ENCODE measurements at places on chromosomes 16 and 17.

GRCh38 chr17:77304051-77304745 lies 163.4 kb downstream of the SEC14L1 start:
- DNase-seq: no peak

GRCh38 chr17:77892469-77893143 lies 65.9 kb upstream of the TNRC6C start:
- DNase-seq: no peak

- no peak for DNase-seq
These were observed 1.6 kb downstream of the XYLT1 start for GRCh38 chr16:17469011-17469740.

DNA sequence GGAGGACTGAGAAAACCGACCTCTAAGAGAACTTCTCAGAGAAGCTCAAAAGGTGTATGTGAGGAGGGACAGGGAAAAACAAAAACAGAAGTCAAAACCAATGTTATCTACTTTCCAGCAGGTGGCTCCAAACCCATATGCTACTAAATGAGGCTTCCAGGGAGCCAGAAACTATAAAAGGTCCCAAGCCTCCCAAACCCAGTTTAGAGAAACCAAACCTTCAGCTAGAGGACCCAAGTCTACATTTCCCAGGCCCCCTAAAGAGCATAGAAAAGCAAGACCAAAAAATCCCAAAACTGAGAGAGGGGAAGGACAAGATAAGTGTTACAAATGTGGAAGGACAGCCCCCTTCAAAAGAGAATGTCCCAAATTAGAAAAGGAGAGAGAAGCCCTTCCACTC lies 3.7 kb downstream of the HPR start:
- DNase-seq: peak; percentile 20

GRCh38 chr16:10967986-10968385 lies 23.6 kb downstream of the CLEC16A start:
- no peak for DNase-seq

DNA sequence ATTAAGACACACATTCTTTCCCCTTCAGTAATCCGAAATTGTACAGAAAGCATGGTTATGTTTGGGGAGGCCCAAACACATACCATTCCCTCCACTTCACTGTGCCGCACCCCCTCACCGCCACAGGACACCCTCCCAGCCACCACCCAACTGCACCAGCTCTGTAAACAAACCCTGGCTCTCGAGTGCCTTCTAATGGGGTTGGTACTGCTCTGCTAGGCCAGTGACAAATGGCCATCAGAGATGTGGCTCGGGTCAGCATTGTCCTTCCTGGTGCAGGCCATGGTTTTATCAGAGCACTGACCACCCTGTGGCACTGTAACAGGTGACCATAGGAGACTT lies 24.0 kb upstream of the SREBF1 start:
- DNase-seq: no peak

DNA sequence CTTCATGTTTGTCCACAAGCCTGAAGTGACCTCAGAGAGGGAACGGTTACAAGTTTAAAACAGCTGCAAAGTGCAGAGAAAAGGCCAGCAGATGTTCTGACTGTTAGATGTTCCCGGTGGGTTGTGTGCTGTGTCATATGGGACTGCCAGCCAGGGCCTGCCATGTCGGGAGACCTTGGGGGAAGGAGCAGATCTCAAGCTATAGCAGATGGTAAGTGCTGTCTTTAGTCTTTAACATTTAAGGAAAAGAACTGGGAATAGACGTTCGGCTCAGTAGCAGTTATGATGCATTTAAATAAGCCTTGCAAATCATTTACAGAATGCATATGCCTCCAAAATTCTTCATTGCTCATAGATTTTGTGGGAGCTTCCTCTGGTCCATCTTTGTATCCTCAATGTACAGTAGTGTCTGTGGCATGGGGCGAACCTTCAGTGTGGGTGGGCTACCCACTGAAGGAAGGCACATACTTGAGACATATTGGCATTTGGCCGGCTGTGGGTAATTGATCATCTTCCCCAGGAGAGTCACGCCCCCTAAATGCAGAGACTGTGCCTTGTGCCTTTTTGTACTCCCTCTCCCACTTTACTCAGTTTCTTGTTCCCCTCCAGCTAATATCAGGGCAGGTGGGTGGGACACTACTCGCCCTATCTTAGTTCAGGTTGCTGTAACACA lies 131.9 kb downstream of the NPIPB5 start:
- DNase-seq: no peak

DNA sequence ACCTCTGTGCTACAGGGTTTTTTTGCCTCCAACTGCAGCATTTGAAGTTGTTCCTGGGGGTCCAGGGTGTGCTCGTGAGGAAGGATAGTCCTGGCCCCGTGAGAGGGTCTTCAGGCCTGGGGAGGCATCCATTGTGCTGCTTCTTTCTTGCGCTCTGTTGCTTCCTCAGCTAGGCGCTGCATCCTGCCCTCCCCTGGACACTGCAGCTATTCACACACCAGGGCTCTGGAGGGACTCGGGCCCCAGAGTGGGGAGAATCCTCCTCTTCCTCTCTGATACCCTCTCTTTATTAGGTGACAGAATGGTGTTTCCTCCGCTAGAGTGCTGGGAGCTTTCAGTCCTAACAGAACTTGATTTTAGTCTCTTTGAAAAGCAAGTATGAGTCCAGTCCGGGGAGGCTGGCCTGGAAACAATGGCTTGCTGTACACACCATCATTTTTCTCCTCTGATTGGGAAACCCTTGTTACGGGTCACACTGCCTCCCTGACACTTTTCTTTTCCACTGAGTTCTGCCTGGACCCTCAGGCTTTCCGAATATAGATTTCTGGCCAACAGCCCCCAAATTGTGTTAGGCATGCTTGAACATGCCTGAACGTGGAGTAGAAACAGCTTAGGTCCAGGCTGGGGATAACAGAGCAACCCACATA lies 81.4 kb upstream of the ELAC2 start:
- no peak for DNase-seq

DNA sequence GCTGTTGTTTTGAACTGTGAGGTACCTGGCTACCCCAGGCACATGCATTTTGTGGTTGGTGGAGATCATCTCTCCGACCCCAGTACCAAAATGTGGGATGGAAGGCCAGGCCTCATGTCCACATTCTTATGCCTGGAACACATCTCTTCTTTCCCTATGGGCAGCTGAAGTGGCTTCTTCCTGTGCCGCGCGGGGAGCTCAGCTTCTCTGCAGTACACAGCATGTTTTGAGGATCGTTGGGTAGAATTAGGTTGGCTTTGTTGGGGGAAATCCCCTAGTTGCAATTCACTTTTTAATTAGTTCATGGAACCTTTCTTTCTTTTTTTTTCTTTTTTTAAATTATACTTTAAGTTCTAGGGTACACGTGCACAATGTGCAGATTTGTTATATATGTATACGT lies 242.1 kb downstream of the MSI2 start:
- DNase-seq: no peak

DNA sequence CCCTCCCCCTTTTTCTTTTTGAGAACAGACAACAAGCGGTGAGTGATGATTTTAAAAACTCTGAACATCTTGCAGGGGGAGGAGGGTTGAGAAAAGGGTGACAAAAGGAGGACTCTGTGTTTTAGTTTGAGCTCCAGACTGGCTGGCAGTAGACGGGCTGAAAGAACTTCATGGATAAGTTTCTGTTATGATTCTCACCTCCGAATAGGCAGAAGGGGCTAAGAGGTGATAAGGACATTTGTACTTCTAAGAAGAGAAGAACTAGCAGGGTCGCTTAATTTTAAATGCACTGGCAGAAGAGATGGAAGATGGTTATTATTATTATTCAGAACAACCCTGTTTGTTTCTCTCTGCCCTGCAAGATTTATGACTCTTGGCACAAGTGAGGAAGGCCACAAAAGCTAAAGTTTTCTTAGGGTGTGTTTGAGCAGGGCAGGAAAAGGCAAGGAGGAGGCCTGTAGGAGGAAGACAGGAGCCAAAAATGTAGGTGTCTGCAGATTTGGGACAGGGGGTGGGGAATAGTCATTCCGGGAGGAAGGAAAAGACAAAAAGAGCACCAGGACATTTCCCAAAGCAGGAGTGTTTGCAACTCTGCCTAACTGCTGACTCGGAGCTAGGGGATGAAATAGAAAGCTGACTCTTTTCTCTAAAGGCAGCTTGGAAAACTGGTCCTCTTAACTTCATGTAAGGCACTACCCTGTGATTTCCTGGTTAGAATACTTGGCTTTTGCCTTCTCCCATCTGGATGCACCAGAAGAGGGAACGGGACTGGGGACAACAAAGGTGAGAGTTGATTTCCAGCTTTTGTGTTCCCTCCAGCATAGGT lies 11.9 kb upstream of the HOXB2 start:
- DNase-seq: no peak

DNA sequence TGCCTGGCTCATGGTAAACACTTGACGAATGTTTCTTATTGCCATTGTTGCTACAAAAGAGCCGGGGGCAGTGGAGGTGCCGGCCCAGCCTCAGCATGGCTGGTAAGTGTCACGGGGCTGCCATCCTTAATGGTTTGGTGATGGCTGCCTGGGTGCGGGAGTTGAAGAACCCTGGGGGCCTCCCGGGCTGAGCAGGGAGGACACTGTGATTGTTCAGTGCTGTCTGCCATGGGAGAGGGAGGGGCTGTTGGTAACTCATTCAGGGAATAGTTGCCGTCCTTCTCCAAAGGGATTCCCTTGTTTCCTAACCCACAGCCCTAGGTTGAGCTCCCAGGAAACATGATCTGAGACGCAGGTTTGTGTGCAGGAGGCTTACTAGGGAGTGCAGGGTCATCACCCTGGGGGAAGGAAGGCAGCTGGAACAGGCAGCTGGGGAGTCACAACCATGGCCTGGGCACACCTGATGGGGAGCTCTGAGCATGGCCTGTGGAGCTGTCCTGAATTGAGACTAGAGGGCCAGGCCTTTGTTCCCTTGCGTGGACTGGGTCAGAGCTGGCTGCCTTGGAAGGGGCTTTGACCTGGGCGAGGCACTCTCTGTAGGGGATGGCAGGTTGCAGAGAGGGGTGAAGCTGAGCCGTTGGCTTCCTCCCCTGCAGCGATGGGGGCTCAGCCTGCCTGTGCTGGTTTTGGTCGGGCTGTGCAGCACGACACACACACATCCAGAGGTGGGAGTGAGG lies 85.7 kb downstream of the PLCG2 start:
- no peak for DNase-seq

GRCh38 chr16:16863672-16864071 lies 484.7 kb downstream of the NPIPA7 start:
- no peak for DNase-seq

GRCh38 chr17:4879601-4880000 lies 19.7 kb upstream of the C17orf107 start:
- DNase-seq: no peak

- no peak for DNase-seq
These were observed 6.7 kb downstream of the TMC6 start for GRCh38 chr17:78121801-78122215.

DNA sequence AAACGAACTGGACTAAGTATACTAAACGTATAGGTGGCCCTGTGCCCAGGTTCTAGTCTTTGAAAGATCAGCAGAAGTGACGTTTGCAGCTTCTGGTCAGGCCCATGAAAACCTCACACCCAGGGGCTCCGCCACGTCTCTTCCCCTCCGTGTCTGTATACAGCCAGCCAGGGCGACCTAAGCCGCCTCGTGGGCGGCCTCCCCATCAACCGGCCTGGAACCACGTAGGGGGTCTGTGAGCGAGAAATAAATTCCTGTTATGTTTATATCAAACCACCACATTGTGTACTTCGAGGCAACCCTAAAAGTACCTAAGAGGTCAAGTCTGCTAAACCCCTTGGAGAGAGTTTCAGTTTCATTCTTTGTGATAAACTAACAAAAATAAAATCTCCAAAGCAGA lies 6.8 kb downstream of the TK1 start:
- DNase-seq: no peak

DNA sequence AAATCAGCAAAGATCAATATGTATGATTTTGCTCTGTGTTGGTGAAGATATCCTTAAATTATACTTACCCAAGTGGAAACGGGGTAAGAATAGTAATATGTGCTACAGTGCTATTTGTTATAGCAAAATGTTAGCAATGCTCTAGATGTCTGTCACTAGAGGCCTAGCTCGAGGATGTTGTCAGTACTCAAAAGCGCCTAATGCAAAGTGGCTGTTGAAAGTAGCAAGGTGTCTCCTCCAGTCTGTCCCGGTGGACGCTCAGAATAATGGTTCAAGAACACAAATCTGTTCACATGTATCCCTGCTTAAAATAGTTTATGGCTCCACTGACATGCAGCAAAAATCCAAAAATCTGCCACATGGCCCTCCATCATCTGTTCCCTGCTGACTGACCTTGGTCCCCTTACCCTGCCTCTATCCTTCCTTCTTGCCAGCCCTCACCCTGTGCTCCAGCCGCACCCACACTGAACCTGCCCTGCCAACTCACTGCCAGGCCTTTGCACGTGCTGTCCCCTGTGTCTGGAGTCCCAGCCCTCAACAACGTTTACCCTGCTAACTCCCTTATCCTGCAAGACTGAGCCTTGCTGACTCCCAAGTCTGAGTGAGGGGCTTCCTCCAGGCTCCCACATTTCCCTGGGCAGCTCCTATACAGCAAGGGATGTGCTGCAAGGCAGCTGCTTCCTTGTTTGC lies 9.6 kb upstream of the RNF112 start:
- DNase-seq: no peak

GRCh38 chr17:14080847-14081251 lies 11.5 kb downstream of the COX10 start:
- DNase-seq: no peak

- DNase-seq: no peak
These were observed 231.0 kb downstream of the RBFOX3 start for GRCh38 chr17:79379700-79380445.

- no peak for DNase-seq
These were observed 218 bp downstream of the TNRC6C start for GRCh38 chr17:77958716-77959125.
